ENCODE measurements at places on chromosomes 11 and 22.

DNA sequence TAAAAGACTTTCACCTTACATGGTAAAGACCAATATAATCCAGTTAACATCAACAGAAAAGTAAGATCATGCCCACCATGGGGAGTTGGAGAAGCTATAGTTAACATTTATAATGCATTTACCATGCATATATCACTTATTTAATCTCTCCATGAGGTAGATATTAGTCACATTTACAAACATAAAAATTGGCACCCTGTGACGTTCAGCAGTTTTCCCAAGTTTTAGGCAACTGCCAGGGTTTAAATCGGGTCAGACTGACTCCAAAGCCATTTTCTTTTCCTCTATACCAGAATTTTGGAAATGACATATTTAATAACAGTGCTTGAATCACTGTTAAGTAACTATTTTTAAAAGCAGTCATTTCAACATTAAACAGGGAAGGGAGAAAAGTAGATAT, 266.3 kb downstream of the DDX10 start:
- no peak for DNase-seq

DNA sequence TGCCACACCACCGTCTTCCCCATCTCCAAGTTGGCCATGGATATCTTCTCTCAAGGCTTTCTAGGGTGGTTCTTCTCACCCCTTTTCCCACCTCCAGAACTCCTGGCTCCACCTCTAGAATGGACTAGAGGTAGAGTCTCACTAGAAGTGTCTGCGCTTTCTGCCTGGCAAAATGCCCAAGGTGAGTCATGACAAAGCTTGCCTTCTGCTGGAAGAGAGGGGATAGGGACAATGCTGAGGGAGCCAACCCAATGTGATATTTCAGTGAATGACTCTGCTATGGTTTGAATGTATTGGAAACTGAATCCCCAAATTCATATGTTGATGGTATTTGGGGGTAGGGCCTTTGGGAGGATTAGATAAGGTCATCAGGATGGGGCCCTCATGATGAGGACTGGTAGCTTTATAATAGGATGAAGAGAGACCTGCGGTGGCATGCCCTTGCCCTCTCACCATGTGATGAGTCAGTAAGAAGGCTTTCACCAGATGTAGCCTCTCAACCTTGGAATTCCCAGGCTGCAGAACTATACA, 4.1 kb upstream of the CD82 start:
- no peak for DNase-seq

- no peak for DNase-seq
Measured at GRCh38 chr22:45304971-45305370, 4.8 kb upstream of the FAM118A start.

DNA sequence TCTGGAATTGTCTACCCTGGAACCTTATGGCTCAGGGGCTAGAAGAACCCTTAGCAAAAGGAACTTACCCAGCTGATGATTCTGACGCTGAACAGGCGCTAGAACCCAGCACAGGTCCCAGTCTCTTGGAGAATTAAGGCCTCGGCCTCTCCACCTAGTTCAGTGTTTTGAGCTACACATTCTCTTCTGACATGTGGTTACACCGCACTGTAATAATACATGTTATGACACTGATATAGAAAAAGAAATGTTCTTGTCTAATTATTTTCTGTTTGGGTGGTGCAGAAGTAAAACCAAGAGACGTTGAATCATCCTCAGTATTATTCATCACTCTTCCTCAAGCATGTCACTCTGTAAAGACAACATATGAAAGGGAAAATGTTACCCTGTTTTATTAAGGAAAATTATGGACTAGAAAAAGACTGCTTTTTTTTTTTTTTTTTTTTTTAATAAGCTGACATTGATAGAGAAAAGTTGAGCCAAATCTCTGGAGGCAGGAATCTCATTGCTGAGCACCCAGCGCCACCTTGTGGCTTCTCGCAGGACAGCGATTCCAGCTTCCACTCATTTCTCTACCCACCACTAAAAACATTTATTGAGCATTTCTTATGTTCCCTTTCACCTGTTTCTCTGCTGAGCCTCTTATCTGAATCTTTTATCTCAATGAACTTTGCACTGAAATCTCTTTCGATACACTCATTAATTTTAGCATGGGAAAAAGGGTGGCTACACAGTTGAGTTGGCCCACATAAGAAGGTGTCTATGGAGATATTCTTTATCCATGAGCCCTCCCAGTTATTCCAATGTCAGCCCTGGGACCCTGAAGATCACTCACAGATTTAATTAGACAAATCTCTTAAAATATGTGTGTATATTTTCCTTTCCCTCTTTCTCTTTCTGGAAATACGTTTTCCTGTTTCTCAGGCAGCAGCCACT, 12.6 kb upstream of the APLNR start:
- DNase-seq: peak; percentile 58

- DNase-seq: no peak
Measured at GRCh38 chr11:64673279-64673678, 49.7 kb downstream of the NRXN2 start.

DNA sequence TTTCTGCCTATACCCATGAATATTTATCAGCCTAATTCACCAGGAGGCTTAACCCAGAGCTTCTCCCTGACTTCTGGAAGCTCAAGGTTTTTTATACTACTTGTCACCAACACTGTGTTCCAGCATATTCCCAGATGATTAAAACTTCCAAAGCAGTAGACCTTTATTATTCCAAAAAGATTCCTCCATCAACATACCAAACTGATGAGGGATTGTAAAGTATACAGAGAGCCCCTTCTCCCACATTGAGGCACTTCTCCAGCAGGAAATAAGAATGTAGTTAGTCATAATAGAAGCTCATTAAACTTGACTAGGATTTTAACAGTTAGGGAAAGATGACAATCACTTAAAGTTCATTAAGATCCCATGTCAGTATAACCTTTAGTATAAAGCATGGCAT, 51.4 kb upstream of the CEP126 start:
- DNase-seq: no peak

- DNase-seq: no peak
Measured at GRCh38 chr11:3190600-3190999, 25.5 kb upstream of the OSBPL5 start.

- DNase-seq: no peak
Measured at GRCh38 chr11:134425816-134426536, 13.9 kb upstream of the B3GAT1 start.

DNA sequence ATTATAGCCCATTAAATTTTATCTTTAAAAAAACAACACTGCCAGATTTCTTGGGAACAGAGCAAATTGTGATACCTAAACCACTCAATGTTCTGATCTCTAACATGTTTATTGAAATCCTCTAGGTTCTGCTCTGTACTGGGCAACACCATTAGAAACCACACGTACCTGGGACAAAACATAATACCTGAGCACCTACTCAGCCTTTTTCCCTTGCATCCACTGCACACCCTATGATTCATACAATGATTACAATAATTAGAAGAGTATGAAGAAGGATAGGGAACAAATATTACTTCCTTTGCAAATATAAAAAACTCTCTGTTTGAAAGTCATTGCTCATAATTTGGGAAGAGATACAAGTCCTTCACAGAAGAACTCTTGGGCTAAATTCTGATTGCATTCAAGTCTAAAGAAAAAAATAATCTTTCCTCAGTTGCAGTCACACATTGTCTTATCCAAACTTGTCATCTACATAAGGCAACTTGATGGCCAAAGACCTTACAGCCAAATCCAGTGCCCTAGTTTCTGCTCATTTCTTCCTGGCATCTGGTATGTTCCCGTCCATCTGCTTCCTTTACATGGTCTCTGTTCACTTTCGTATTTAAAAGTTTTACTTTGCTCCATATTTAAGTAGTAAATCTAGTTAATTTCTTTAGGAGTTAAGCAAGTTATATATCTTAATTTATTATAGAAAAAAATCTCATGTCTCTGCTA, 407.4 kb downstream of the LRRC4C start:
- no peak for DNase-seq
